BJ (cell line): ENCODE measurements at places on chromosomes 5 and 9.

DNA sequence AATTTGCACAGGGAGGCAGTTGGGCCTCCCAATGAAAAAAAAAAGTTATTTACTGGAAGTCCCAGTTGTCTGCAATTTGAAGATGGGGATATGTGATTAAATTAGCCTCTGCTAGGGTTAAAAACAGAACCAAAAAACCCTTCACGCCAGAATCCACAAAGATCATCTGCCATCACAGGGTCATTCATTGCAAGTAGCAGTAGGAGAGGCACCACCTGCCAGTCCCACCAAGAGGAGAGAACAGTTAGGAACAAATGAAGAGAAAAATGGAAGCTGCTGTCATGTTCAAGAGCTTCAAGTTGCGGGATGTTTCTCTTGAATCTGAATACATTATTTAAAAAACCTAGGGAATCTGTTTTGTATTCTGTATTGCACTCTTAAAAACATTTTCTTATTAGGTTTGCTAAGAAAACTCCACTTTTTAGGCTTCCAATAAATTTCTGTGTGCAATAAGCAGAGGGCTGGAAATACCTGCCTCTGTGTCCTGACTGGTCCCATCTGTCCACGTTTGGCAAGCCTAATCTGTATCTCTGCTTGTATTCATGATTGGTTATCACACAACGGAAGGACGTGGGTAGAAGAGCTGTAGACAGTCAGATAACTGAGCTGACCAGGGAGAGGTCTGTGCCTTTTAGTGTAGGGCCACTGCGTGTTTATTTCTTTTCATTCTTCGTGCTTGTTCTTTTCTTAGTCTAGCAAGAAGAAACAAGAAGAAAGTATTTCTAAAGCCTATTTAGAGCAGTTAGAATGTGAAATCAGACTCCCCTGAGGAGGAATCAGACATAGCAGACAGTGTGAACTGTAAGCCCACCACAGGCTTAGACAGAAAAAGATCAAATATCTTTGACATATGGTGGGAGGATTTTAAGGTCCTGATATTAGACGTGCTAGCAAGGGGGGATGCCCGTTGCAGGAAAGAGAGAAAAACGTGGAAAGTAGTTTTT, 630.6 kb upstream of the SEMA6A start:
- DNase-seq = no peak

GRCh38 chr5:72159501-72159911, 52.2 kb downstream of the MAP1B start:
- no peak for DNase-seq

GRCh38 chr5:168727547-168727946, 148.4 kb upstream of the PANK3 start:
- no peak for DNase-seq

DNA sequence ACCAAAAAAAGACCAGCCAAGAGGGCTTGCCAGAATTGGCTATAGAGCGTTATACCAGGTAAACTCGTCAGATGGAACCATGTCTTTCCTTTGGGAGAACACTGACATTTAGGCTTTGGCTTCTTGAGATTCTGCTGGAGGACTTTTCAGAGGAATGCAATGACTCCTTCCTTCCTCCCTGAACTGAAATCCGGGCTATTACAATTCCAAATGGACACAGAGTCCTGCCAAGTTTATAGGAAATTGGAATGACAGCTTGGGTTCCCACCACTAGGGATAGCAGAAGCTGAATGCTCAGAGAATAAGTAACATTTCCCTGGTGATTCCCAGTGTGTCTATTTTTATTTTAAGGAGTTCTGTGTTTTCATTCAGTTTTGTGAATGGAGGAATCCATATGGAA, 143.0 kb downstream of the FGF1 start:
- DNase-seq = no peak

- DNase-seq = no peak
Measured at GRCh38 chr9:37134166-37134565, 13.8 kb downstream of the ZCCHC7 start.

GRCh38 chr5:110665184-110665726, 61.2 kb downstream of the TMEM232 start:
- no peak for DNase-seq

DNA sequence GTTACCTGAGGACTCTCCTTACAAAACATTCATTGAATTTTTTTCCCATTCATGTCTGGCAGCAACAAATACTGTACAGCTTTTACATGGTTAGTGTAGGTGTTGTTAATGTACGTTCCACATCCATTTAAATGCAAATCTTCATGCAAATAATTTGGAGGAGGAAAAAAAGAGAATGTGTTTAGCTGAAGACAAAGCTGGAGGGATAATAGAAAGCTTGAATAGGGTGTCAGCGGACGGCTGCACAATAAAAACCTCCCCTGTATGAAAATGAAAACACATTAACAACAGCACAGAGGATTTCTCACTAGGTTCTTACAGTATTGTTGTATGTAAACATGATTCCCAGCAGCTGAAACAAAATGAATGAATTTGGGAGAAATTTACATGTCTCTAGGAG, 231.5 kb downstream of the ZNF608 start:
- no peak for DNase-seq

DNA sequence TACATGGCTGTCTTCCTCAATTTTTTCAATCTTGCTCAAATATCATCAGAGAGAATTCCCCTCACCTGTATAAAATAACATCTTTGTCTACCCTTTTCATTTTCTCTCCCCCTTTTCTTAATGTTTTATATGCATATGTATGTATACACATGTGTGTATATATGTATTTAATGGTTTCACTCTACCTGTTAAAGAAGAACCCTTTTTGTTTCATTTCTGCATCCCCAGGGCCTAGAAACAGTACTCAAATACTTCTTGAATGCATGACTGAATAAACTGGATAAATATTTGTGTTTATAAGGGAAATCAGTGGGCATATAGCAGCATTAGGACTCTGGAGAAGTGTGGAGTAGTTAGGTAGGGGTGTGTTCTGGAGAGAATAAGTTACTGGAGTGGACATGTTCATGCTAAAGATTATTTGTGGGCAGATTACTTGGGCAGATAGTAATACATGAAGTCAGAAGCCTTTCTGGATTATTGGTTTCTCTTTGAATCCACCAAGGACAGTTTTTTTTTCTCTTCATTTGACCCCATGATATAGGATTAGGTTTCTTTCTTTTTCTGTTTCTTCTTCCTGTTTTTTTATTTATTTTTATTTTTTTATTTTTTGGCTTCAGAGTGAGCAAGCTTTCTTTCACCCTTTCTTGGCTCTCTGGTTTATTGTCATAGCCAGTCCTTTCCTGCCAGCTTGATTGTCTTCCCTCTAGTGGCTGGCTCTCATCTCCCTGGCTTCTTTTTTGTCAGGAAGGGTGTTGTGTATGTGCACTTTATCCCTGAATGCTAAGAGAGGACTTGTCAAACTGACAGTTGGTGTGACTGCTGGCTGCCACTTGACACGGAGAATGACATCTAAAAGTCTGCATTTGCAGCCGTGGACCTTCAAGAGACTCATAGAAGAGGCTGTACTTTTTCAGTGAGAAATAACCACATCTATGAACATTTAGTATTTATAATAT, 89.3 kb downstream of the ZCCHC7 start:
- DNase-seq = no peak

DNA sequence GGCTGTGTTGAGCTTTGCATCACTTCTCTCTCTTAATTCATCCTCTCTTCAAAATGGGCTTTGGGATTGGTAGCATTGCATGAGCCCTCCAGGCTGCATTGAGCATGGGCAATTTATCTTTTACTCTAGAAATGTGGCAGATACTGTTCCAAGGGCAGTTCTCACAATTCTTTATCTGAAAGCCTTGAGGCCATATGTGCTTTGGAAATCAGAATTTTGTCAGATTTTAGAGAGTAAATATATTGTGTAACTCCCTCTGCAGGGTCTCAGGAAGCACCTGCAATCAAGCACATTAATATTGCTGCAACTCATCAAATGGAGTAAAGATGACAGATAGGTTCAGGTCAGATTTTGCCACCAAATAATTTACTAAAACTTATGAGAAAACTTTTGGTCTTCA, 17.6 kb downstream of the ALDOB start:
- DNase-seq = no peak

DNA sequence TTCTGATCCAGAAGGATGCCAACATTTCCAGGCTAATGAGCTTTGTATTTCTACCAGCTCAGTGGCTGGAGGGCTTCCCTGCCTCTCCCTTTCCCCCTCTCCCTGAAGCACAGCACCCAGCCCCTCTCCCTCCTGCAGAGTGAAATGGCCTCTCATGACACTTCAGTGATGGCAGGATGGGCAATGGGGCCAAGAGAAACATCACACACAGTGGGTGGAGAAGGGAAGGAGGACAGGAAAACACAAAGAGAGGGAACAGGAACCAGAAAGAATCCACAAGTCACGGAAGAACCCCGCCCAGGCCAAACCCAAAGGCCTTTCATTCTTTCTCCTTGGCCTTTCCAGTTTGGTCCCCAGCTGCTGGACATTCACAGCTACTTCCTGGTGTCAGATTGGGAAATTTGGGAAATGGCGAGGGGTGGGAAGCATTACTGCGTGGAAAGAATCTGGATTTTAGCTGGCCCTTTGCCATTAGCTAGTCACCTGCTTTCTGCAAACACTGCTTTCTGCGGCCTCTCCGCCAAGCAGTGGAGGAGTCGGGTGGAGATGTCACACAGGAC, 82.6 kb downstream of the GLDC start:
- DNase-seq = no peak

GRCh38 chr5:74352256-74352655, 288.3 kb downstream of the ENC1 start:
- no peak for DNase-seq

GRCh38 chr5:1438871-1439270, 6.4 kb downstream of the SLC6A3 start:
- no peak for DNase-seq

DNA sequence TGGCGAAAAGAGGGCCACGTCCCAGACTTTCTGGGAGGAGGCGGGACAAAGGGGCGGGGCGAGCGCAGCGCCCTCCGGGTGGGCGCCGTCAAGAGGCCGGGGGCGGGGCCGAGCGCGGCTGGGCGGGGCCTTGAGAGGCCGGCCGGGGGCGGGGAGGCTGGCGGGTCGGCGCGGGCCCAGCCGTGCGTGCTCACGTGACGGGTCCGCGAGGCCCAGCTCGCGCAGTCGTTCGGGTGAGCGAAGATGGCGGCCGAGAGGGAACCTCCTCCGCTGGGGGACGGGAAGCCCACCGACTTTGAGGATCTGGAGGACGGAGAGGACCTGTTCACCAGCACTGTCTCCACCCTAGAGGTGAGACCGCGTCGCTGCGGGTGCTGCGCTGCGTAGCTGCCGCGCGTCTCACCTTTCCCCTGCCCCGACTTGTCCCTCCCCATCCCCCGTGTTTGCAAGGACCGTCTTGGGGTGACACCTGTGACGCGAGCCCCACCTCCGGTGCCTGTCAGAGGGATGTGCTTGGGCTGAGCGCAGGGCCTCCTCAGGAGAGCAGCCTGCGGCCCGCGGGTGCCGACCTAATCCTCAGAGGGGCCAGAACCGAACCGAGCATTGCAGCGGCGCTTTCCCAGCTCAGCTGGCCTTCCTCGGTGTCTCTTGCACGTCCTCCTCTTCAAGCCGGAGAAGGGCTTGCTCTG, at the start of gene SNX2:
Gene SNX2, plus strand, starts transcription at position 220 of the 689 bp plus-strand sequence. Its CDS starts 24 bp downstream, at position 244.
- DNase-seq = peak; percentile 25
